ENCODE measurements at places on chromosomes 16 and 17.

DNA sequence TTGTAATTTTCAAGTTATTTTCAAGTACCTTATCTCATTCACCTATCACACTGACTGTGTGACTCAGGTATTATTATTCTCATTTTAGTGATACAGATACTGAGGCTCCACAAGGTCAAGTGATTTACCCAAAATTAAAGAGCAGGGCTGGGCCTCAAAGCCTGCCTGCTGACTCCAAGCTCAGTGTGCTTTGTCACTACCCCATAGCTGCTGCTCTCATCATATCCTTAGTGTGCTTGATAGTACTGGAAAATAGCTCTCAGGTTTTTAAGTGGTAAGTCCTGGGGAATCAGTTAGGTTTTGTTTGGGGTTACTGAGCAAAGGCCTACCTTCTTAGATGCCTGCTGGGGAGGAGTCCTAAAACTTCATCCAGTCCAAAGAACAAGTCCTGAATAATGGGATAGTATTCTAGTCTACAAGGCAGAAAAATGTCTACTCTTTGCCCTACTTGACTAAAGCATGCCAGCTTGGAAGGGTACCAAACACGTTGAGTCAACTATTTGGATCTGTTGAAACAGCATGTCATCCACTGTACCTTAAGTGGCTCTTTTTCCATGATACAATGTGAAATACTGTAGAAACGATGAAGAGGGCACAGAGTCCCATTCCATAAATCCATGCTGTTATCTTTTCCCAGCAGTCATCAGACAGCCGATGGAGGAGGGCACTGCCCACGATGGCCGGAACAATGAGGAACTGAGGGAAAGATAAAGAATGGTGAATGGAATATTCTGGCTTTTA is 10.7 kb downstream of the MMD start:
- no peak for DNase-seq

- DNase-seq, result no peak
Observed at GRCh38 chr17:82831818-82832200, 8.0 kb downstream of the ZNF750 start.

DNA sequence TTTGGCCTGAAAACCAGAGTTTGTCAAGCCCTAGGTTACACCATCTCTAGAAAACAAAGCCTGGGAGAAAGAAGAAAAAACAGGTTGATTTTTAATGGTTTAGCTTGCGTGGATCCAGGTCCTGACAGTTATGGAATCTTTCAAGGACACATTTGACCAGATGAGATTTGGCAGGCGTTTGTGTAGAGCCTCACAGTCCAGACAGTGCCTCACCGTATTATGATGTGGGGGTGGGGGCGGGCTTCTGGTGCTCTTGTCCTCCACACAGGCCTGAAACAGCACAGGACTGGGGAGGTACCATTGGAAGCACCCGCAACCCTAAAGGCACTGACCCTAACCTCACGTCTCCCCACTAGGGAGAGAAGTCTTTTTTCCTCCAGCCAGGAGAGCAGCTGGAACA is 19.6 kb downstream of the MVP start:
- no peak for DNase-seq

DNA sequence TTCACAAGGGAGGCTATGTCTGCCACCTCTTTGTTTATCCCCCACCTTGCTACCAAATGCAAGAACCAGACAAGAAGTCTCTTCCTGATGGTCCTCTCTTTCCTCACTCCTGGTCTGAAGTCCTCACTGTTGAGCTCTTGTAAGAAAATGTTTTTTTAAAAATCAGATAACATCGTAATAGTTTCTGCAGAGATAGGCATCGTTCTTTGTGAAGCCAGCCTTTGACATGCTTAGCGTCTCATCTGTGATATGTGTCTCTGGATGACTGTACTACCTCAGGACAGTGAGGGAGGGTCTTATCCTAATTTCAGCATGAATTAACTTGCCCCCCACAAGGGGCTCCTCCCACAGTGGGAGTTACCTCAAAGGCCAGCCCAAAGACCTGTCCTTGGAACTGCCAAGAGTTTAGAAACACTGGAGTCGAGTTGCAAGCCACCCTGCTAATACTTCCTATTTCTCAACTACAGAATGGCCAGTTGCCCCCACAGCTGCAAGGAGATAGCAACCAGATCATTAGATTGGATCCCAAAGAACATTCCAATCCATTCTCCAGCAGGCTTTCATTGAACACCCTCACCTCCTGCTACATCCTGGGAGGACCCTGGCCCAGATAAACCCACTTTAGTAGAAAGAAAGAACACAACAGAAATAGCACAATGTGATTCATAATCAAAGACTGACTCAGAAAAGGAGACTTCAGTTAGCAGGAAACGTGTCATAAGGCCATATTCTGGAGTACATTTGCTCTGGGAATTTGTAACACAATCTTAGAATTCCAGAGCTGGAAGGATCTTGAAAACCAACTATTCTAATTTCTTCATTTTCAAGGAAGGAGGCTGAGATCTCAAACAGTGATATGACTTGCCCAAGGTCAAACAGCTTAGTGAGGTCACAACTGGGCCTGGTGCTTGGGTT is 151.0 kb downstream of the IRX3 start:
- no peak for DNase-seq

DNA sequence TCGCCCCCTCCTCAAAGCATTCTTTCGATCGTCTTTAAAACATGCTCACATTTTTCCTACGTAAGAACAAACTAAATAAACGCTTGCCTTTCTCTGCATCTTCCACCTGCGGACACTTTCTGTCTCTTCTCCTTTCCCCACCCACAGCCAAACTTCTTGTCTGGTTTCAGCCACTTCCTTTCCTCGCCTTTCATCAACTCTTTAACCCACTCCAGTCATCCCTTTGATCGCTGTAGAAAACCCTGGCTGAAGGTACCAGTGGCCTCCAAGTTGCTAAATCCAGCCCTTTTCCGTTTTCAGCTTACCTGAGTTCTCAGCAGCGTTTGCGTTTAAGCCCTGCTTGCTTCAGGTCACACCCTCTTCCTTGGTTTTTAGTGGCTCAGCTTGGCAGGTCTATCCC is 483 bp downstream of the RPA1 start:
- DNase-seq, result no peak

Data from muscle of arm (tissue), 14 donors.